Nasal cavity respiratory epithelium epithelial cell of viscerocranial mucosa (primary cell): ENCODE measurements at places on chromosomes 2 and 18. TPM values are rescaled to one million over a fixed set of nuclear protein-coding genes. Genes with fewer than 3 reads are reported as not detected.

The CHN1 gene
- total RNA-seq: 0.34 and 1.3 TPM in 2 replicates

The GPR45 gene
- not detected in 2 replicates for total RNA-seq

The DGUOK gene
- total RNA-seq: 29.6 and 45.5 TPM in 2 replicates

The KDM3A gene
- total RNA-seq: 30.1 and 72.7 TPM in 2 replicates
